Fibroblast of upper back skin (primary cell): ENCODE measurements at places on chromosomes 11 and 22.

DNA sequence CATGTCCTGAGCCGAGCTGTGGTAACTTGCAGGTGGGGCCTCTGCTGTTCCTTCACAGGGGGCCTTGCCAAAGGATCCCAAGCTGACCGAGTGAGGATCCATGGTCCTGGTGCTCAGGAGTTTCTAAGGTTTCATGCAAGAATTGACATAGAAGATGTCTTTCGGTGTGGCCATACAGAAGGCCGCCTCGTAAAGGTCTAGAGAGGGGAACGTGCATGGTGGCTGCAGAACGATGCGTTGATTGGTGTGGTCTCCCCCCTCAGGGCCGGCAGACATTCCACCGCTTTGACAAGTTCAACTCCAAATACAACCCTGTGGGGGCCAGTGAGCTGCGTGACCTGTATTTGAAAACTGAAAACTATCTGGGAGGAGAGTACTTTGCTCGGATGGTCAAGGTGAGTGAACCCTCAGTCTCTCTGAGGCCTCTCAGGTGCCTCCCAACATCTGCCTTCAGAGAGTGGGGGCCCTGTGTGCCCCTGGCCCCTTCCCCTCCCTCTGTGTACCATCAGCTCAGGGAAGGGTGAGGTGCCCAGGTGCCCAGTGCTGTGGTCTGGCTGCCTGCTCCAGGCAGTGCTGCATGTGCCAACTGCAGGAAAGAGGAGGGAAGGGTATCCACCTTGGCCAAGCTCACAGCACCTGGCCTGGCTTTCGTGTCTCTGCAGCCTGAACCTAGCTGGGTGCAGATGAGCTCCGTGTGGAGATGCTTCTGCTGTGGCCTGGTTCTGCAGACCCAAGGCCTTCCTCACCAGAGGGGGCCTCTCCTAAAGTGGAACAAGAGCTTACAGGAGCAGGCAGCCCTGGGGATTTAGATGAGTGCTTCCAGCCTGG is 39.8 kb downstream of the AMPD3 start:
- no peak for DNase-seq

GRCh38 chr11:66112601-66113499 is 42.8 kb downstream of the PACS1 start:
- DNase-seq, result peak; percentile 95

DNA sequence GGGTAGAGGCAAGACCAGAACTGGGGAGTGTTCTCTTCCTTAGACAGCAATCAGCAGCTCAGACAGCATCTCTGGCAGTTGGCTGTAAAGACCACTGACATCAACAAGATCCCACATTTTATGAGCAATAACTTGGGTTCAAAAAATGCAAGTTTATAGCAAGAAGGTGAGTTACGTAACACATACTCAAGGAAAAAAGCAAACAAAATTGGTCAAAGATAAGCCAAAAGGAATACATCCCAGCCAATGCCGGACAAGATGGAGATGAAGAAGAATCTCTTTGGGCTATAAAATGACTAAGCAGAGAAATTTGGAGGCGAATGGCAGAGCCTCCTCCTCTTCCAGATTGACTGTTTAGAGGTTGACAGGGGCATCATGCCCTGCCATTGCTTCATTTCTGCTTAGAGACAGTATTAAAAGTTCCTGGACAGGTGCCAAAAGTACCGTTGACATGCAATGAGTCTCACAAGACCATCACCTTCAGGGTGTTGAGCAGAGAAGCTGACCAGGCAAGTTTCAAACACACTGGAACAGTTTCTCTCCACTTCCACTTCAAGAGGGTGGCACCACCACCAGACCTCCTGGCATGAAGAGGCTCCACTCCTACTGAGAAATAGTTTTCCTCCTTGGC is 55.9 kb downstream of the ENDOD1 start:
- DNase-seq, result no peak

DNA sequence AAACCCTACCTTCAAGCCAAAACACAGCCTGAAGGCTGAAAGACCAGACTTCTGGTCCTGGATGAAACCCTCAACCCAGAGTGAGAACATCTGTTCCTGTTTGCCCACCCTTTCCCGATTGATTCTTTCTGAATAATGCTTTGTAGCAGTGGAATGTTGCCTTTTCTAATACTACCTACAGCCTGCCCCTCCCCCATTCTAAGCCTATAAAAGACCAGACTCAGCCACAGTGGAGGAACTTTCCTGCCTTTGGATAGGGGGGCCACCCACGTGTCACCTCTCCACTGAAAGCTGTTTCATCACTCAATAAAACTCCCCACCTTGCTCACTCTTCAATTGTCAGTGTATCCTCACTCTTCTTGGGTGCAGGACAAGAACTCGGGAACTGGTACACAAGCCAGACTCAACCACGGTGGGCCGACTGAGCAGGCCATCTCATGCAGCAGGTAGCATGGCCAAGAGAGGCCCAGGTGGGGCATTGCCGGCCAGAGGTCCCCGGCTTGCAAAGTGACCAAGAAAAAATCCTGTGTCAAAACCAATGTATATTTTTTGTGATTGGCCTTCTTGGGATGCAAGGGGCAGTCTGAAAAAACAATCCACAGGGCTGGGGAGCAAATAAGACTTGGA is 6.6 kb upstream of the APOL6 start:
- no peak for DNase-seq

GRCh38 chr11:58928107-58928499 is 11.2 kb upstream of the GLYATL1 start:
- DNase-seq, result peak; percentile 6

DNA sequence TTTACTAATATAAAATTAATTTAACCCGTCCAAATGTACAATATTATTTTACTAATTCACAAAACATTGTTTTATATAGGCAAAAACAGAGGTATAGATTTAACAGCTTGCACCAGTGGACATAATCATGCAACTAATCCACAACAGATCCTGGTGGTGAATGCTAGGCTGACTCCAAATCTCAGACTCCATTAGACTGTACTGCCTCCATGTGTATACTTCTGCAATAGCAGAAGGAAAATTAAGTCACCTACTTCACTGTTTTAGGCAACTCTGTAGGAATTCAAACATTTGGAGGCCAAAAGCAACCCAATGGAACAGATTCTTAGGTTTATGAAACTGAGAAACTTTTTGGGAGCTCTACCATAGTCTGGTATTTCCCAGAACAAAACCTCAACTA is 30.0 kb upstream of the RAB39A start:
- peak; percentile 58 for DNase-seq

DNA sequence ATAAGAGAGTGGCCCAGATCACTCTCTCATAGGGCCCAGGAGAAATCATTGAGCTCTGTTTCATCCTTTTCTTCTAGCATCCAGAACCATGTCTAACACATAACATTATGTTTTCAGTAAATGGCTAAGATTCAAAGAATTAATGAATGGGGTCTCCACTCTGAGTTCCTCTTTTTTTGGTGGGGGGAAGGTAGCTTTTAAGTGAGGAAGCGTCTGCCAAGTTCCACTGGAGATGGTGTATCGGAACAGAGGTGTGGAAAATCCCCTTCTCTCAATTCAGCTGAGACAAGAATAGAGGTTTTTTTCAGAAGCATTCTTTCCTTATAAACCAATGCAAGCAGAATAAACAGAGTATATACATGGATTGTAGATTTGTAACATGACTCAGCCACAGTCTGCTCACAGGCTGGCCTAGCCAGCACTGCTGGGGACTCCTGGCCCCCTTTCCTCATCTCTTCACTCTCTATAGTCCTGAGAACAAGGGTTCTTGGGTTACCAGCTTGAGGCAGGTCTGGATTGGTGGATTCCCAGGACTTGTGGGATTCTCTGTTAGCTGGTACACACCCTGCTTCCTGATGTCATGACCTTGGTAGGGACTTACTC is 97.2 kb downstream of the TRAF6 start:
- peak; percentile 37 for DNase-seq

DNA sequence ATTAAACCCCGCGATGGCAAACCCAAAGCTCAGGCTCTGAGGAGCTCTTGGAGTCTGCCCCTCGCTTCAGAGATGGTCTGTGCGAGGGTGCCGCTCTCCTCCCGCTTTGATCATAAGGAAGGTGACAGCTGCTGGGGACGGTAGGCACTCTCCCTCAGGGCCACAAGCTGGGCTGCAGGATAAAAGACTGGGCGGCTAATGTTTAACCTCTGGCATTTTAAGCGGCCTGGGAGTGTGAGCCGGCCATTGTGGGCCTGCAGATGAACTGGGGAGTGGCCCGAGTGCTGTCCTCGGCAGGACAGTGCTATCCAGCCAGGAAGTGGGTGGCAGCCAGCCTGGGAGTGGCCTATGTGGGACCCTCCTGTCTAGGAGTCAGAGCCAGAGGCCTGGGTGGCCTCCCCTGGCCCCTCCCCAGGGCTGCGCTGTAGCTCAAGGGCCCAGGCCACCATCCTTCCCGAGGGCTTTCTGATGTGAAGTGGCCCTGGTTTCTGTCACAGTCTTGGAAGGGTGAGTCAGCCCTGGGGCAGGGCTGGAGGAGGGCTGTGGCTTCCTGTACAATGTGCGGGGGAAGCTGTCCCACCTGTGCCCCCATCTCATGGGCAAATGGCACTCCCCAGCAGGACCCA is 58.7 kb upstream of the PRODH start:
- no peak for DNase-seq

GRCh38 chr11:10051868-10052586 is 242.0 kb downstream of the SBF2 start:
- DNase-seq, result no peak

- no peak for DNase-seq
Measured at GRCh38 chr11:123536690-123537437, 106.8 kb downstream of the GRAMD1B start.

DNA sequence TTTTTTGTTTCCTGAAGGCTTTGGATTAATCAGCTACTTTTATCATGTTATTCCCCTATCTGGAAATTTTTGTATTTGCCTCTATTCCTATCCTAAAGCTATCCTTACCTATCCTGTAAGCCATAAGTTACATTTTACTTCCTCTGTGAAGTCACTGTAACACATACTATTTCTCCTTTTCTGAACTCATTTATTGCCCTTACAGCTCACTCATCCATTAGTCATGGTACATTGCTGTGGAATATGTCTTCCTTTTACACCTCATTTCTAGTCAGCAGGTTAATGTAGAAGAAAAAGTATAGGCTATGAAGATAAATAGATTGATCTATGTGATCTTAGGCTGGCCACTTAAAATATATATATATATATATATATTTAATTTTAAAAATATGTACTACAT is 28.0 kb downstream of the SWAP70 start:
- peak; percentile 37 for DNase-seq

GRCh38 chr22:26547426-26547825 is 35.2 kb upstream of the TFIP11 start:
- DNase-seq, result no peak

DNA sequence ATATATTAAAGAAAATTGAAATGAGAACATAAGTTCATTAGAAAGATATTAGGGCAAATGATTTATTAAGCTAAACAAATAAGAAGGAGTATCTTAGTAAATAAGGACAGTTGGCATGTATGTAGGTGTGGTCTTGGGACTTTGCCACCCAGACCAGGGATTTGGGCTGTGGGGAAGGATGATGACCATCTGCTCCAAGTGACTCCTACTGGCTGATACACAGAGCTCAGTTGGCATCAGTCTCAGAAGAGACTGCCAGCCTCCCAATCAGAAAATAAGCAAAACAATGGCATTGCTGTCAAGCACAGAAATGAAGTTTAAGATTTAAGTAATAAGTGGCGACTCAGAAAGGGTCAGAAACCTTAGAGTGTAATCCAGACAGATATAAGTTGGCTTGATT is 49.5 kb downstream of the PAX6 start:
- DNase-seq, result no peak

DNA sequence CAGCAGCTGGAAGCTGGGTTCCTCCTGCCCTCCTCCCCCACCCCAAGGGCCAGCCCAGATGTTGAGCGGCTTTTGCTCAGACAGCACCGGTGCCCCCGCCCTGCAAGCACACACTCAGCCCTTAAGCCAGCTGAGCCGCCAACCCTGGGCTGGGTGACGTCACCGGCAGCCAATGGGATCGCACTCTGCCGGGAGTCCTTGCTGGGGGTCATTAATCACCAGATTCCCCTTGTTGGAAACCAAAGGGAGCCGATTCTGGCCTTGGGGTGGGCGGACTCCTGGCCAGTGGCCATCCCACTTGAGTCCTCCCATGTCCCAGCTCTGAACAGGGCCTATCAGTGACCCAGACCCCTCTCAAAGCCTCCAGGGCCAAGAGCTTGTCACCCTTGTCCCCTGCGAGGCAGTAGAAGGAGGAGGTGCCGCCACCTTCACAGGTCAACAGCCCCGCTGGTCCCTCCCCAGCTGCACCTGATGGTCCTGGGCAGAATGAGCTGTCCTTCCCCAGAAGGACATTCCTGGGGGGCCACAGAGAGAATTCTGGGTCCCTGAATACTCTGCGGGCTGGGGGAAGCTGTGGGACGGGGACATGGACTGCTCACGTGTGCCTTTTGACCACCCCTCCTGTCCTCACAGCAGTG is 7.4 kb downstream of the DUSP8 start:
- DNase-seq, result peak; percentile 91

- DNase-seq, result no peak
Measured at GRCh38 chr11:17538054-17538453, 6.2 kb downstream of the USH1C start.

DNA sequence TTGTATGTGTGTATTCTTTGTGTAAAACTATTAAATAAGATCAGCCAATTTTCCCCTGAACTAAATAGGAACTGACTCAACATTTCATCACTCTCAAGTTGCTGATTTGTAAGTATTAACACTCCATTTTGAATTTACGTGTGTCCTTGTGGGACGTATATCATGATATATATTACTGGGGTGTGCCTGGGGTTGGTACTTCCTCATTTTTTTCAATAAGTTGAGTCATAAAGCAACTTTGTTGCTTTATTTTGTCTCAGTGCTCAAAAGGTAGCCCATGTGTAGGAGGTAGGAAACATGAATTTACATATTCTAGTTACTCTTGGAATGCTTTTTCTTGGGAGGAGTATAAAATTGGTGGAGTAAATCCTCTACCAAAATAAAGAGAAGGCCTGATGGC is 193.9 kb upstream of the RAG2 start:
- DNase-seq, result no peak

DNA sequence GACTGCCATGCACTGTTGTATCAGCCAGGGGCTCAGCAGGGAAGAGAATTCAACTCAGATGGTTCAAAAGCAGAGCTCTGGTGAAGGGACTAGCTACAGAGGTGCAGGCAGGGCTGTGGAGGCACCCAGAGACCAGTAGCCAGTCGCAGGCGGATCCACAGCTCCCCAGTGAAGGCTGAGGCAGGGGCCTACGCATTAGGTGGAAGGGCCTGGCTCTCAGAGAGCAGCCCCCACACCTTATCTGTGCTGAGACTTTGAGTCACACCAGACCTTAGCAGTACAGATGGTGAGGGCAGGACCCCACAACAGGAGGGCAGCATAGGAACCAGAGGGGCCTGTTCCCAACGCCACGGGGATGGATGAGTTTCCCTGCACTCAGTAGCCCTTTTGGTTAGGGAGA is 189.6 kb downstream of the DSCAML1 start:
- no peak for DNase-seq
